ENCODE measurements at places on chromosomes 16 and 17.

- peak; percentile 65 for DNase-seq
Observed at GRCh38 chr17:32445074-32445415, 735 bp downstream of the PSMD11 start.

DNA sequence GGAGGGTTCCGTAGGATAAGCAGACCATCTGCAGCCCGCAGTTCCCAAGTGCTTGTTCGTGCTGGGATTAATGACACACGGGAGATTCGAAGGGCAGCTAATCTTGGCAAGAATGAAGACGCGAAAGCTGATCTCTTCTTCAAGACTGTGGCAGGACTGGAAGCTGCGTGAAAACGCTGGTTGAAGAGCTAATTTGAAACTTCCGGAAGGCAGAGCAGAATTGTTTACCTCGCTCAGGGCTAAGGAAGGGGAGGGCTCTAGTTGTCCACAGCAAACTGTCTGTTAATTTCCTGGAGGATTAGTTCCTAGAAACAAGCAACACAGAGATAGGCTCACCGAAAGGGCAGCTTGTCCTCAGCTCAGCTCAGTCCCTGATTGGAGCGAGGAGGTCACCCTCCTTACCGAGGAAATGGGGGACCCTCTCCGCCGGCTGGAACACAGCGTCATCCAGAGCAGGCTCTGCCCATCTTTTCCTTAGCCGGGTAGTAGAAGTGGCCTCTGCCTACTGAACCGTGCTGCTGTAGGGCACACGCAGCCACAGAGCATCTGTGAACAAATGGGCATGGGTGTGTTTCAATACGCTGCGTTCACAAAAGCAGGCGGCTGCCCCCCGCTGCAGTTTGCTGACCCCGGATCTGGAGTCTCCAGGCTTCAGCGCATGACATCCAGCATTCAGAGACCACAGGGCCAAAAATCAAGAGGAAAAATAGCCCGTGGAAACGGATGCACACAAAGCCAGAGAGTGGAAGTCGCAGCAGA is 16.7 kb upstream of the BAIAP2 start:
- peak; percentile 82 for DNase-seq

DNA sequence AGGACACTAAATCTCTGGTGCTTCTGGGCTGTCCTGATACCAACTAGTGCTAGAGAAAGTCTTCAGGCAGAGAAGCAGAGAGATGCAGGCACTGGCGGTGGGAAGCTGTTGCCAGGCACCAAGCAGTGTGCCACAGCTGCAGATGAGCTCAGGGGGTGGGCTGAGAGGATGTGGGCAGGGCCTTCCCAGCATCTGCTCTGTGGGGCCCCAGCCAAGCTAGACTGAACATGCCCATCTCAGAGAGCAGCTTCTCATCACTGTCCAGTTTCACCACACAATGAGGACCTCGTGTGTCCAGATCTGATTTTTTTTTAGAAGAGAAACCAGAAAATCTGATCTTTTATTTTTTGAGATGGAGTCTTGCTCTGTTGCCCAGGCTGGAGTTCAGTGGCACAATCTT is 17.1 kb downstream of the PSKH1 start:
- DNase-seq = no peak

DNA sequence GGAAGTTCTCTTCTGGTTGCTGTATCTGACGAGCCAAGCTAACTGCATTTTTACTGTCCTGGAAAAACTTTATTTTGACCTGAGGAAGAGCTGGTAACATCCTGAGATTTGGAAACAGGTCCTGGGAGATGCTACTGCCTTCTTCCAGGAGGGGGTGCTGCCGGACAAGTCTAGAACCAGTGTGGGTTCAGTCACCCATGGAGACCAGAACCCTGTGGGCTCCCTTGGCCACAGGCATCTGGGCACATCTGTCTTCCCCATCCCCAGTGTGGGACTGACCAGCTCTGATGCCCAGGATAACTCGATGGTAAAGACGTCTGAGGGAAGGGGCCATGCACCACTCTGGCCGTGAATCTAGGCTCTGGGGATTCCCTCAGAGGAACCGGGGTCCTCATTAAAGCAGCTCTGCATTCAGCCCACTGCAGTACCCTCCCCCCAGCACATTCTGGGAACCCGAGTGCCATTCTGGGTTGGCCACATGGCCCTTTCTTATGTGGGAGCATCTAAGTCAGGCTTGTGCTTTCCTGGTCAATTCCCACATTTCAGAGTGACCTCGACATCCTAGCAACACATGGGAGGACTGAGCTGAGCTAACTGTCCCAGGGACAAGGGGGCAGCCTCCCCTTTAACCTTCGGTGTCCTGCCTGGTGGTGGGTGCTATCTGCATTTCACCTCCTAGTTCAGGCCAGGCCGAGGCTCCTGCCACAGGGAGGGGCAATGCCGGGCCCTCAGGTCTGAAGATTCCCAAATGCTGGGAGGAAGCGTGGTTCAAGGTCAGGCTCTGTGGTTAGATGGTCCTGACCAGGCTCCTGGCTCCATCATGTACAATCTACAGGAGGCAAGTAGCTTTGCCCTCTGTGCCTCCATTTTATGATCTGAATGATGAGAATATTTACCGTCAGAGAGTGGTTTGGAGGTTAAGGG is 6.4 kb downstream of the C16orf86 start:
- DNase-seq = peak; percentile 90

DNA sequence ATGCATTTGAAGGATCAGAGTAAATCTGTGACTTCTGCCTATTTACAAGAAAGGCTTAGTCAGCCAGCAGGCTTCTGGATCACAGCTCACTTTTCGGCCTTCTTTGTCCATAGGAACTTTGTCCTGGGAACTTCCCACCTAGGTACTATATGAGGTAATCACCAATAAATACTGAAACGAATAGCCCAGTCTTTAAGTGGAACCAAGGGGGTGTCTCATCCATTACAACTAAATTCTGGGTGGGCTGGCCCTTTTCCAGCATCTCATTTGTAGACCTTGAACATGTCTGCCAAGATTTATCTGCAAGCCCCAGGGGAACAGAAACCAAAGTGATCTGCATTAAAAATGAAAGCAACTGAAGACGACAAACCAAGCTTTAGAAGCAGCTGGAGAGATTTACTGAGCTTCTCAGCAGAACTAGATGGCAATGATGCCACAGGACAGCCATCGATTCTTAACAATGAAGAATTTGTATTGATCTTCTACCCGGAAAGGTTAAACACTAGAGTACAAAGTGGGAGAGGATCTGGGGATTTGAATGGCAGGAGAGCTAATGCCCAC is 55.5 kb downstream of the SNX11 start:
- no peak for DNase-seq

DNA sequence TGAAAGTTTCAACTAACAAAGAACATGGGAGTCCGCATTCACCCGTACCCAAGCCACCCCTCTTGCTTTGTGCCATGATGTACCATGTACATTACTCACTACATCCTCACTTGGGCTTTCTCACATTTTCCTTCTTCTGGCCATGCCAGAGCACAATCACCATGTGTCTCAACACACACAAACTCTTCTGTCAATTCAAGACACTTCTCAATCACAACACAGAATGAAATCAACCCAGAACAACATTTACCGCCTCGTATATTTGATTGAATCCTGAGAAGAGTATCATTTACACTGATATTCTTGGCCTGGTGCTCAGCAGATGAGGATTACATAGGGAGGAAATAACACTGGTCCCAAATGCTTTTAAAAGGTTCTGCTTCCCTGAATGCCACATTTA is 4.5 kb downstream of the ADAMTS18 start:
- DNase-seq = no peak

DNA sequence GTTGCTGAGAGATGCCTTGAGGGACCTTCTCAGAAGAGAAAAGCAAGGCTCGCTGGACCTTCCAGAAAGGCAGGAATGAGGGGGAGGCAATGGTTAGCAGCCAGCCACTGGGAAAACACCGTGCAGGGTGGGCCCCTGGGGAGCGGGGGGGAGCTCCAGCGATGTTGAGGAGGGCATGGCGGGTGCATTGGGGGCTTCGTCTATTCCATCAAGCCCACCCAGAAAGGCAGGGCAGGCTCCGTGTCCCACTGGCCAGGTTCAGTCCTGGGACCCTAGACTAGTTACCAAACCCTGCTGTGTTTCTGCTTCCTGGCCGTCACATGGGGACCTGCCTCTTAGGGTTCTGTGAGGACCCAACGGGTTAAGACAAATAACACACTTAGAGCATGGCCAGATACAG is 64.6 kb downstream of the AXIN2 start:
- no peak for DNase-seq

GRCh38 chr17:67488161-67488560 is 111.1 kb downstream of the PITPNC1 start:
- DNase-seq = no peak

- peak; percentile 17 for DNase-seq
Observed at GRCh38 chr17:56536766-56537165, 56.7 kb upstream of the NOG start.

DNA sequence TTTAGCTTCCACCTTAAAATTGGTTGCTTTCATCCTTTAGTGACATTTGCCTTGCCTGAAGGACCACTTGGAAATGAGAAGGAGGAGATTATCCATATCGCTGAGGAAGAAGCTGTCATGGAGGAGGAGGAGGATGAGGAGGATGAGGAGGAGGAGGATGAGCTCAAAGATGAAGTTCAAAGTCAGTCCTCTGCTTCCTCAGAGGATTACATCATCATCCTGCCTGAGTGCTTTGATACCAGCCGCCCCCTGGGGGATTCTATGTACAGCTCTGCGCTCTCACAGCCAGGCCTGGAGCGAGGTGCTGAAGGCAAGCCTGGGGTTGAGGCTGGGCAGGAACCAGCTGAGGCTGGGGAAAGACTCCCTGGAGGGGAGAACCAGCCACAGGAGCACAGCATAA is 11.5 kb upstream of the TMEM106A start:
- DNase-seq = no peak

DNA sequence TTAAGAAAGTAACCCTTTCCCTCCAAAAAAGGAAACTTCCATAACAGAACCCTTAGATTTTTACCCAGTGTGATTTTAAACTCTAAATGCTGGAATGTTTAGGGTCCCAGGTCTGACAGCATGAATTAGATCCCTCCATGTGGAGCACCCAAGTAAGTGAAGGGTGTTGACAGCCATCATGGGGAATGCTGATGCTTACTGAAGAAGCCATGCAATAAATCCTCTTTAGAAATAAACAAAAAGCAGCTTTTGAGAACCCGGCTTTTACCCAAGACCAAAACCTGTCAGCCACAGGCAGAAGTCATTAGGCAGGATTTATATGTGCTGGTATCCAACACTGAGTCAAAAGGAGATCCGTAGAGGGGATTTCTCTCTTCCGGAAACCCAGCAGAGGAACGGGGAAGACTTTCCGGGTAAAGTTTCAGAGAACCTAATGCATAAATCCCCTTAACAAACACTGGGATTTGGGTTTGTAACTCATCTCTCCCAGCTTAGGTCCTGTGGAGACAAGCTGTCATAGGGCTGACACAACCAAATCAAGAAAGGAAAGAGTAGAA is 287.5 kb downstream of the IRX3 start:
- DNase-seq = no peak

DNA sequence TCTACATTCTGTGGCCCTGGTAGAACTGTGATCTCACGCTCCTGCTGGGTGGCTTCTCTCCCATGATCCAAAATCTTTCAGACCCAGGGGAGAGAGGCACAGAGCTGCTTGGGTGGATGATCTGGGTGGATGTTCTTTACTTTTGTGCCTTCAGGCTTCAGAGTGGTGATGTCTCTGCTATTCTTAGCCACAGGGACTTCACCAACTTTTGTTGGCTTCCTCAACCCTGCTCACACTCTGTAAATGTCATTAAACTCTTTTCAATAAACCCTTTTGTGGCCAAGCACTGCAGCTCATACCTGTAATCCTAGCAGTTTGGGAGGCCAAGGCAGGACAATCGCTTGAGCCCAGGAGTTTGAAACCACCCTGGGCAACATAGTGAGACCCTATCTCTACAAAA is 7.6 kb downstream of the CLEC10A start:
- DNase-seq = no peak

- DNase-seq = no peak
Observed at GRCh38 chr16:87527055-87527724, 34.4 kb upstream of the ZCCHC14 start.

DNA sequence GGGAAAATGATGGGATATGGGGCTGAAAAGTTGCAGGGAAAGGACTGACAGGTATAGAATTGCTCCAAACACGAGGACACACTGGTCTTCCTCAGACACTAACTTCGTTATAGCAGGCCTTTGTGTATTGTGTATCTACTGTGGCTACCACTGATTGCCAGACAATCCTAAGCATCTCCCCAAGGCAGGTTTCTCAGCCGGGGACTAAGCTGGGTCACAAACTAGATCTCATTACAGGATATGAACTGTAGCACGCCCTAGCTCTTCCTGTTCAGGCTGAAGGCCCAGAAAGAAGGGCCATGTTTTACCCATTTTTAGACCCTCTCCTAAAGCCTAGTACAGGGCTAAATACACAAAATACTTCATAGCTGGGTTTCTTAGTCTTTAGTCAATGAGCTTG is 5.1 kb upstream of the RANGRF start:
- DNase-seq = no peak

DNA sequence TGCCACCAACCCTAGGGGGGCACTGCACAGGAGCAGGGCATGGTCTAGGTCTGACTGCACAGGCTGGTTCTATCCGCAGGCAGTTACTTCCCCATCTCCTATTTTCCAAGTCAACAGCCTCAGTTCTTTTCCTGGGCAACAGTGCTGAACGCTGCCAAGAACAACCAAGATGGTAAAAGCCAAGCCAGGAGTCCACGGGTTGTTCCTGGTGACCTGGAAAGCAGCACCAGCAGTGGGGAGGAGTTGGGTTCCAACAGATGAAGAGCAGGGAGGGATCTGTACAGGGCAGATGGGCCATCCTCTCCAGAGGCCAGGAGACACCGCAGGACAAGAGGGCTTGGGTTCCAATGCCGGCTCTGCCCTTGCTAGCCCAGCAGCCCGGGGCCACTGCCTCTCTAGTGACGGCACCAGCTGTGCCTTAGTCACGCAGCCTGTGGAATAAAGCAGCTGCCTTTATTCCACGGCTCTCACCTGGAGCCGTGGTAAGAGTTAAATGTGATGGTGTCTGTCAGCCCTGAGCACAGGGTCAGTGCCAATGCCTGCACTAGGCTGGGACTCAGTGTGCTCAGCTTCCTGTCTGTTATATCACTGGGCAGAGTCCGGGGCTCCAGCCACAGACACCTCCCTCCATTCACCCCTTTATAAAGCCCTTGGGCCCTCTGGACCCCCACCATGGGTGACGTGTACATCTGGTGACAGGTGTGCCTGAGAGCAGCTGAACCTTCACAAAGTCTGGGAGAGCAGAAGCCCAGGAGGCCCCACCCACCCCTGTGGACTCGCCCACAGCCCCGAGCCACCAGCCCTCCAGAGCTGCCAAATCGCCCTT is 44.9 kb downstream of the MARF1 start:
- DNase-seq = no peak

DNA sequence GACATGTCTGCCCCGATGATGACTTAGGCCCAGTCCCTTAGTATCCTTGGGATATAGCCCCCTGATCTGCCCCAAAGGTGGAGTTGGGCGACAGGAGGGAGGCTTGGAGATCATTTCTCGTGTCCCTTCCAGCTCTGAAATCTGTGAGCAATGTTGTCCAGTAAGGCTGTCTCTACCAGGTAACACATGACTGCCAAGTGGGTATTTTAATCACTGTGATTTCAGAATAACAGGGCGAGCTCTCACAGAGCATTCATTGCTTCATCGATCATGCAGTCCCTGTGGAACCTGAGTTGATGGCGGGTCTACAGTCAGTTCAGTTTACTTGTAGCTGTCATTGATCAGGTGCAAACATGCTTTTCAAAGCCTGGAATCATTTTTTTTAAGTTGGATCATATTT is 39.2 kb downstream of the KSR1 start:
- DNase-seq = no peak

- peak; percentile 45 for DNase-seq
Observed at GRCh38 chr17:68288375-68288774, 2.6 kb downstream of the SLC16A6 start.

All from hematopoietic multipotent progenitor cell treated with erythropoietin and hydrocortisone succinate and interleukin-3 and kit ligand, for 6 days (in vitro differentiated cells).